ENCODE measurements at places on chromosomes 5 and 9.

GRCh38 chr9:28050941-28051340, 477.7 kb upstream of the C9orf72 start:
- DNase-seq = no peak

GRCh38 chr5:97157689-97158088, 15.3 kb upstream of the LIX1 start:
- DNase-seq = no peak

DNA sequence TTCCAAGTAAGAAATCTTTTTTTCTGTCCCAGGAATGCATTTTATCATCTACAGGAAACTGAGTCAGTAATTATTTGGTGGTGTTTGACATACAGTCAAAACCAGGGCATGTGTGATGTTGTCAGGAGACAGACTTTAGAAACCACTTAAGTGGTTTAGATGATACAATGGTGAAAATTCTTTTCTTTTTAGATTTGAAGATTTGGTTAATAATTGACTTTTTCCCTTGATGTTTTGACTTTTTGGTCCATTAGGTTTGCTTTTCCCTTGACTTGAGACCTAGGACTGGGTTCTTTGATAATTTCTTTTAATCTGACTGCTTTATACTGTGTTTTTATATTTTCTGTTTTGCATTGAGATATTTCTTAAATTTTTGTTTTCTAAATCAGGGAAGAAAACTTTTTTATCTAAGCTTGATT, 85.2 kb downstream of the RASGRF2 start:
- DNase-seq = no peak

GRCh38 chr5:146623666-146624065, 107.7 kb upstream of the GPR151 start:
- DNase-seq = no peak

GRCh38 chr5:140339636-140340035, 6.8 kb downstream of the HBEGF start:
- no peak for DNase-seq

DNA sequence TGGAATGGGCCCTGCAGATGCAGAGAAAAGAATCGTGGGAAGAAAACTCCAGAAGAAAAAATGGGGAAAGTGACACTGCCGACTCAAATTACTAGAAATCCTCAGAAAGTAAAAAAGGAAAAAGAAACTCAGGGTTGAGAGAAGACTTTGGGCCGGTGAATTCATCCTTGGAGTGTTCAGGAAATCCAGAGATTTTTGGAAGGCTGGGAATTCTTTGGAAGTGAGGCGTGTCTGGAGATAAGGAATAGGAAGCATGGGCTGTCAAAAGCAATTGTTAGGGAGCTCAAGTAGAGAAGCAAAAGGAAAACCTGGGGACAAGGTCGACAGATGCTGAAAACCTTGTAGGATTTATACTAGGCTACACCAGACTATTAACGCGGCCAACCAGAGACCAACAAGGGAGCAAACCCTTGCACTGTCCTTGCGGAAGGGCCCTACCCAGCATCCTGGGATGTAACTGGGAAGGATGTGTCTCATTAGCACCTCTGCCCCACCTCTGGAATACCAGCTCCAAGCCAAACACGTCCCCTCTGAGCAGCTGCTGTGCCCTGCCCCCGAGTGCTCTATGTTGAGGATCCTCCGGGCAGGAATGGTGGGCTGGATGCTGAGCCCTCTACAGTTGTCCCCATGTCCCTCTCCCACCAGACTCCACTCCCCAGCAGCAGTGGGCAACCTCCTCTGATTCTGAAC, 11.6 kb downstream of the DAB2IP start:
- no peak for DNase-seq

DNA sequence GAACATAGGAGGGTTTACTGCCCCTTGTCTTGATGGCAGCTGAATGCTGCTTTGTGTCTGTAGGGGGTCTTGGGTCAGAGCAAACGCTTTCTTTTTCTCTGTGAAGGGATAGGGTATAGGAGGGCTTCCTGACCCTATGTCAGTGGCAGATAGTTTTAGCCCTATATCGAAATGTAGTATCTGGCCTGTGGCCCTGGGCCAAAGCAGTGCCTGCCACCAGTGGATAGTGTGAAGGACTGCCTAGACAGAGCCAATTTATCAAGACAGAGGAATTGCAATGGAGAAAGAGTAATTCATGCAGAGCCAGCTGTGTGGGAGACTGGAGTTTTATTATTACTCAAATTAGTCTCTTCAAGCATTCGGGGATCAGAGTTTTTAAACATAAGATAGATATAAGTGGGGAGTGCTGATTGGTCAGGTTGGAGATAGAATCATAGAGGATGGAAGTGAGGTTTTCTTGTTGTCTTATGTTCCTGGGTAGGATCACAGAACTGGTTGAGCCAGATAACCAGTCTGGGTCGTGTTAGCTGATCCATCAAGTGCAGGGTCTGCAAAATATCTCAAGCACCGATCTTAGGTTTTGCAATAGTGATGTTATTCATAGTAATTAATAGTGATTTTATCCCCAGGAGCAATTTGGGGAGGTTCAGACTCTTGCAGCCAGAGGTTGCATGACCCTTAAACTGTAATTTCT, 178.5 kb downstream of the GDNF start:
- DNase-seq = no peak

DNA sequence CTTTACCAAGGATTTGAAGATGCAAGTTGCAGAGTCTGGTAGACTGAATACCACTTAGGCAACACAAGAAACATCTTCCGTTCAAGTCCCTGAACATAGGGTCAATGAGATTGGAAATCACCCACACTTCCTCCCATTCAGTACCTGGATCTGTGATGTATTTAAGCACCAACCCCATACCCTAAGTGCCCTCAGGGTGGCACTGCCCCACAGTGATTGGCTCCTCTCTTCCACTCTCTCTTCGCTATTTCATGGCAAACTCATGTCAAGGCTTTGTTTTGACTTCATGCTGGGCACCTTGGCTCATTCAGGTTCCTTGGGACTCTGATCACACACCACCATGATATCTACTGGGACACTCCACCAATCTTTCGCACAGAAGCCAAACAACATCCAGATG, 53.7 kb downstream of the GGTA1 start:
- no peak for DNase-seq

GRCh38 chr5:13785781-13786415, 158.6 kb downstream of the DNAH5 start:
- no peak for DNase-seq

DNA sequence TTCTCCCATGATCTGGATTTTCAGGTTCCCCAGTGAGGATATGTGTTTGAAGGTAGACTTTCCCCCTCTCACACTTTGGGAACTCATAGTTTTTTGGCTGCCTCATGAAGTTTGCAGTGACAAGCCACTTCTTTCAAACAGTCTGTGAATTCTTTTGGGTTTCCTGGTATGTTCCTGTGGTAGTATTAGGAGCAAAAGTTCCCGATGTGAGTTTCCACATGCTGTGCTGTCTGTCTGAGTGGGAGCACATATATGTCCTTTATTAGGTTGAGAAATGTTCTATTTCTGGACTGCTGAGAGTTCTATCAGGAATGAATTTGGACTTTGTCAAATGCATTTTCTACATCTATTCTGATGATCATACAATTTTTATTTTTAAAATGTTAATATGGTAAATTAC, 273.2 kb upstream of the TARS1 start:
- no peak for DNase-seq

GRCh38 chr9:18366184-18366583, 107.8 kb upstream of the ADAMTSL1 start:
- peak; percentile 18 for DNase-seq

DNA sequence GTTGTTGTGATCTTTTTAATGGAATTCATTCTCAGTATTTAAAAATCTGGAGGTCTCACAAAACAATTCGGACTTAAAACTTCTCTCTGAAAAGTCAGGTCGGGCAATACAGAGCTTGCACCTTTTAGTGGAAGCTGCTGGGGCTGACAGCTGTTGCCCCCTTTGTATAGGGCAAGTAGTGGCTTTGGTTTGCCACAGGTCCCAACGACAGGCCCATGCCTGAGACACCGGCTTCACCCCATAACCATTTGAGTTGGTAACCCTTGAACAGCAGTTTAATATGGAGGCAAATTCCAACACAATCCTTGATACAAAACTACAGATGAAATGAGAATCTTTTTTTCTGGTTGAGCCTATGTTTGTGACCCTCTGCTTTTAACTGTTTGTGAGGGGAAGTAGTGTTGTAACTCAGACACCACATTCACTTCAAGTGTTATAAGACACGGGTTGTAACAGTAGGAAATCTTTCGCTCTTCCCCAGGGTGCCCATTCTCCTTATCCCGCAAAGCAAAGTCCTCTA, 752 bp upstream of the GLRX start:
- no peak for DNase-seq

DNA sequence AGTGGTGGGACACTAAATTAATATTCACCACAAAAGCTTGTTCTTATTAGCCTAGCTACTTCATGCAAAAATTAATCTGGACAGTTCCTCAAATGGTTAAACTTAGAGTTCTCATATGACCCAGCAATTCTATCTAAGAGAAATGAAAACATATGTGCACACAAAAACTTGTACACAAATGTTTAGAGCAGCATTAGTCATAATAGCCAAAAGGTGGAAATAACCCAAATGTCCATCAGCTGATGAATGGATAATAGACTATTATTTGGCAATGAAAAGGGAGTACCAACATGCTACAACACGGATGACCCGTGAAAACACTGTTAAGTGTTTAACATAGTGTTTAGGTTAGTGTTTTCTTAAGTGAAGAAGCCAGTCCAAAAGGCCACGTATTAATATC, 32.8 kb upstream of the TNIP1 start:
- DNase-seq = no peak

- DNase-seq = no peak
These were observed 8.4 kb upstream of the DMRT3 start for GRCh38 chr9:967903-968641.
